ENCODE measurements at places on chromosomes 3 and 15.

GRCh38 chr3:163474766-163475165 is 1603.5 kb downstream of the SI start:
- DNase-seq = no peak

GRCh38 chr3:17047894-17048293 is 163.1 kb downstream of the PLCL2 start:
- DNase-seq = no peak

DNA sequence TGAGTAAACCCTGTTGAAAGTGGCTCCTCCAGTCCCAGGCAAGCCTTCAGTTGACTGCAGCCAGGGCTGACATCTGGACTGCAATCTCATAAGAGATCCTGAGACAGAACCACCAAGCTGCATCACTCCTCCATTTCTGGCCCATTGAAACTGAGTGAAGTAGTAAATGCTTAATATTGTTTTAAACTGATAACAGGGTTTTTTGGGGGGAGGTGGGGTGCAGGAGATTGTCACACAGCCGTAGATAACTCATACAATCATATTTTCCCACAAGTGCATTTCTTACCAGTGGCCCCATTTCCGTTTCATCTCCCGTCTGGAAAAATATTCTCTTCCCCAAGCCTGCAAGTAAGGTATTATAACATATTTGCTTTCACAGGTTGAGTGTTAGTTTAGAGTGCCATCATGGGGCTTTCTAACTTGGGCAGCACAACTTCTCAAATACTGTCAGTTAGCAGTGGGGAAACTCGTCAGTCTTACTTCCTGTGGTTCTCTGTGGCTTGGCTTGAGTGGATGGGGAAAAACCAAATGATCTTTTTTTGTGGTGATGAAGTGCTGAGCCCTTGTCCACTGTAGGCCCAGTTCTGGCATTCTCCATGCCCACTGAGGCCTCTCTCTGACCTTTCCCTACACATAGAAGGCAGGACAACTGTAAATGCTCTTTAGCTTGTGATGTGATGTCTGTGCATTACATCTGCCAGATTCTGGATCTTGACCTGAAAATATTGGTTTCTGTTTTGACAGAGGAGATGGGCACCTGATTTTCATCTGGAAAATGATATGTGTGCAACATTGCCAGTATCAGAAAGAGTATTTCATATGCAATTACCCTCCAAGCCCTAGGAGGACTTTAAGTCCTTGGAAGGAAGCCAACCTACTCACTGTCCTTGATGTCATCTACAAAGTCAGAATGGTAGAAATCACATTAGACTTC is 90.1 kb upstream of the BHLHE40 start:
- DNase-seq = no peak

DNA sequence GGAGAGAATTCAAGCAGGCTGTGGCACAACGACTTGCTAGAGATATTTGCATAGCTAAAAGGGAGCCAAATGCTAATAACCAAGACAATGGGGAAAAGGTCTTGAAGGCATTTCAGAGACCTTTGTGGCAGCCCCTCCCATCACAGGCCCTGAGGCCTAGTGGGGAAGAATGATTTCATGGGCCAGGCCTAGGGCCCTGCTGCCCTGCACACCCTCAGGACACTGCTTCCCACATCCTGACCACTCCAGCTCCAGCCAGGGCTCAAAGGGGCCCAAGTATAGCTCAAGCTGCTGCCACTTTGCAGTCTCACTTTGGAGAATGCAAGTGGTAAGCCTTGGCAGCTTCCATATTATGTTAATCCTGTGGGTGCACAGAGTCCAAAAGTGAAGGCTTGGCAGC is 21.5 kb upstream of the PTPN23 start:
- no peak for DNase-seq

GRCh38 chr3:21654662-21655061 is 96.3 kb downstream of the ZNF385D start:
- no peak for DNase-seq

DNA sequence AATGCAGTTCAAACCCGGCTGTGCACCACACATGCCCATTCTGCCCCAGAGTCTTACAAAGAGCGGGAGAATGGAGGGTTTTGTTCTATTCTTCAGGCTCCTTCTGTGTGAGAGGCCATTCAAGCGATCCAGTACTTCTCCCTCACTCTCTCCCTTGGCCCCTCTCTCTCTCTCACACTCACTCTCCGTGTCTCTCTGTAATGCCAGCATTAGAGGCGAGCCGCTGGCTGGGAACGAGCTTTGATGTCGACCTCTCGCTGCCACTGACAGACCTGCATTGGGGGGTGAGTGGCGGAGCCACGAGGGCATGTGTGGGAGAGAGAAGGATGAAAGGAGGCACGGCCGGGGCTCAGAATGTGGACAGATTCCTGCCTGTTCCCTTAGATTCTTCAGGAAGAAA is 231.7 kb upstream of the ARRDC4 start:
- DNase-seq = no peak

Measured in activated T-cell treated with anti-CD3 and anti-CD28 coated beads for 1 hour (primary cell).